Renal cortical epithelial cell (primary cell): ENCODE measurements at places on chromosomes 2 and 18. TPM values are rescaled to one million over a fixed set of nuclear protein-coding genes. Genes with fewer than 3 reads are reported as not detected.

The ALPG gene
- not detected in 2 replicates for total RNA-seq

The MC4R gene
- total RNA-seq: not detected in 2 replicates

The FBLN7 gene
- 0.15 and 0.52 TPM in 2 replicates for total RNA-seq

The CBLN2 gene
- total RNA-seq: 0.05 and 0.17 TPM in 2 replicates

The STK25 gene
- total RNA-seq: 240 and 280 TPM in 2 replicates

The PSTPIP2 gene
- total RNA-seq: 21.9 and 28.9 TPM in 2 replicates

The NEURL3 gene
- 9.0 and 31.1 TPM in 2 replicates for total RNA-seq

The THSD7B gene
- total RNA-seq: 0.45 TPM in 1 of 2 replicates, not detected in the other

The LIPG gene
- 61.1 and 61.4 TPM in 2 replicates for total RNA-seq

The CD8B gene
- not detected in 2 replicates for total RNA-seq

The UBXN4 gene
- total RNA-seq: 63.0 and 133 TPM in 2 replicates

The SCN9A gene
- total RNA-seq: 1.0 and 2.8 TPM in 2 replicates
